ENCODE measurements at places on chromosomes 5 and 9. TPM values are rescaled to one million over a fixed set of nuclear protein-coding genes. Genes with fewer than 3 reads are reported as not detected.

GFM2 gene
- 37.0 TPM for total RNA-seq

CCL27 gene
- 0.44 TPM for total RNA-seq

TRUB2 gene
- 47.8 TPM for total RNA-seq

UBE2QL1 gene
- total RNA-seq: not detected

IL7R gene
- total RNA-seq: 82.5 TPM

SLC45A2 gene
- total RNA-seq: not detected

DPYSL3 gene
- total RNA-seq: 0.34 TPM

OR13J1 gene
- not detected for total RNA-seq

FEM1C gene
- 13.9 TPM for total RNA-seq

IL12B gene
- total RNA-seq: not detected

PRUNE2 gene
- 0.40 TPM for total RNA-seq

CDH12 gene
- total RNA-seq: not detected

HACD4 gene
- total RNA-seq: 4.6 TPM

SIT1 gene
- total RNA-seq: 62.0 TPM

SPATA31A3 gene
- not detected for total RNA-seq

LHX6 gene
- not detected for total RNA-seq

GRIN3A gene
- total RNA-seq: not detected

FCN2 gene
- total RNA-seq: not detected

LURAP1L gene
- not detected for total RNA-seq

AQP7 gene
- total RNA-seq: not detected

GLDC gene
- 3.1 TPM for total RNA-seq

CNTFR gene
- total RNA-seq: not detected

OR13C4 gene
- total RNA-seq: not detected

NADK2 gene
- 22.5 TPM for total RNA-seq

KIF4B gene
- total RNA-seq: 0.04 TPM

AGGF1 gene
- total RNA-seq: 31.6 TPM

SVEP1 gene
- not detected for total RNA-seq

IRX2 gene
- not detected for total RNA-seq

DDX41 gene
- total RNA-seq: 204 TPM

C9orf85 gene
- 10.5 TPM for total RNA-seq

TAF11L5 gene
- total RNA-seq: not detected

PCDHGA1 gene
- 0.06 TPM for total RNA-seq

PCDHGA10 gene
- total RNA-seq: 0.11 TPM

PRELID2 gene
- 1.6 TPM for total RNA-seq

NRG2 gene
- 0.15 TPM for total RNA-seq

ZNF782 gene
- 3.7 TPM for total RNA-seq

IL13 gene
- 21.0 TPM for total RNA-seq
